Renal cortex interstitium (tissue), 15 donors: ENCODE measurements at places on chromosomes 3 and 15. TPM values are rescaled to one million over a fixed set of nuclear protein-coding genes. Genes with fewer than 3 reads are reported as not detected.

- no peak for DNase-seq
Measured at GRCh38 chr3:161920196-161920595, 423.6 kb downstream of the OTOL1 start.

GRCh38 chr15:60582370-60583036, 103.6 kb upstream of the ICE2 start:
- no peak for DNase-seq

- no peak for DNase-seq
Measured at GRCh38 chr3:156059950-156060501, 60.4 kb upstream of the KCNAB1 start.

DNA sequence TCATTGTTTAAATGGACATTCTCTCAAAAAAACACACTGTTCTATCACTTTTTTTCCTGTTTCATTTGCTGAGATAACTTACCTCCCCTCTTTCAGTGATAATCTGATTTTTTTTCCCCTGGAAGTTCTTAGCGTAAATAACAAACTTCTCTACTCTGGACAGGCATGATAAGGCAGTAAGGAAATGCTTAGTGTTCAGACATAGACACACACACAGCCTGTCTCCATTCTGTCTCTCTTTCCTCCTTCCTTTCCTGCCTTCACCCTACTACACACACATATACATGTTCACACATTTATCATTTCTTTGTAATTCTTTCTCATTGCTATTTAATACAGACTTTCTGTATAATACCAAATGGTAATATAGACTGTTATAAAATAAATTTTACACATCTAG, 470.8 kb upstream of the ROBO1 start:
- no peak for DNase-seq

DNA sequence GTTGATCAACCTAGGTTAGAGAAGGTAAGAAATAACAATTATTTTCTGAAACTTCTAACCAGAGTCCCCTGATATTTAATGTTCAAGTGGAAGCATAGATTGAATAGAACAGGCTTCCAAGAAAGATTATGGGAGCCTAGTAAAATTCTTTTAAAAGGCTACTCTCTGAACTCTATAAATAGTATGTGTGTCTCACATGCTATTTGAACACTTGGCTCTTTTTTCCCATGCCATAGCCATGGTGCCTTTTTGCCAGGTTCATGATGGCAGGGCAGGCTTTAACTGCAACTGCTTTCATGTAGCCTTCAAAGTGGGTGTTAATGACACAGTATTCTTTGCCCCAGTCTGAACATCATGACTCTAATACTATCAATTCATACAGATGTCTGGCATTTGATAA, 22.9 kb upstream of the STRIT1 start:
- no peak for DNase-seq

- DNase-seq = no peak
Measured at GRCh38 chr3:160395297-160395696, 3.7 kb downstream of the IFT80 start.

- no peak for DNase-seq
Measured at GRCh38 chr15:38260077-38260476, 7.4 kb downstream of the SPRED1 start.

DNA sequence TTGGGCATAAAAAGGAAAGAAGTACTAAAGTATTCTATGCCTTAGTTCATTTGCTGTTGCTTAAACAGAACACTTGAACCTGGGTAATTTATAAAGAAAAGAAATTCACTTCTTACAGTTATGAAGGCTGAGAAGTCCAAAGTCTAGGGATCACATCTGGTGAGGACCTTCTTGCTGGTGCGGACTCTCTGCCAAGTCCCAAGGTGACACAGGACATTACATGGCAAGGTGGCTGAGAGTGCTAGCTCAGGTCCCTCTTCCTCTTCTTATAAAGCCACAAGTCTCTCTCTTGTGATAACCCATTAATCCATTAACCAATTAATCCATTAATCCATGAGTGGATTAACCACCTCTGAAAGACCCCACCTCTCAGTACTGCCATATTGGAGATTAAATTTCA, 3.1 kb upstream of the ZBTB38 start:
- no peak for DNase-seq

DNA sequence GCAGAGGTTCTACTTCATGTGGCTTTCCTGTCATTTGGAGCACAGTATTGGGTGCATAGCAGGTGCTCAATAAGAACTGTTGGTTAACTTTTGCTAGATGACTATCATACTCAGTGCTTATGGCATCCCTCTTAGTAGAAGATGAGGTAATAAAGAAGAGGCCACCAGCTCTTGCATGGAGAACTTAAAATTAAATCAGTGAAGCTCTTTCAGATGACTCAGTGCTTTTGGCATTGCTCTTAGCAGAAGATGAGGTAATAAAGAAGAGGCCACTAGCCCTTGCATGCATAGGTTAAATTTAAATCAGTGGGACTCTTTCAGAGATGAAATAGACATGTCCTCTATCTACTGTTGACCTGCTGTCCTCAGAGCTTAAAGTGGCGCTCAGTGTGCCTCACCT, 109.4 kb upstream of the FGF7 start:
- no peak for DNase-seq

DNA sequence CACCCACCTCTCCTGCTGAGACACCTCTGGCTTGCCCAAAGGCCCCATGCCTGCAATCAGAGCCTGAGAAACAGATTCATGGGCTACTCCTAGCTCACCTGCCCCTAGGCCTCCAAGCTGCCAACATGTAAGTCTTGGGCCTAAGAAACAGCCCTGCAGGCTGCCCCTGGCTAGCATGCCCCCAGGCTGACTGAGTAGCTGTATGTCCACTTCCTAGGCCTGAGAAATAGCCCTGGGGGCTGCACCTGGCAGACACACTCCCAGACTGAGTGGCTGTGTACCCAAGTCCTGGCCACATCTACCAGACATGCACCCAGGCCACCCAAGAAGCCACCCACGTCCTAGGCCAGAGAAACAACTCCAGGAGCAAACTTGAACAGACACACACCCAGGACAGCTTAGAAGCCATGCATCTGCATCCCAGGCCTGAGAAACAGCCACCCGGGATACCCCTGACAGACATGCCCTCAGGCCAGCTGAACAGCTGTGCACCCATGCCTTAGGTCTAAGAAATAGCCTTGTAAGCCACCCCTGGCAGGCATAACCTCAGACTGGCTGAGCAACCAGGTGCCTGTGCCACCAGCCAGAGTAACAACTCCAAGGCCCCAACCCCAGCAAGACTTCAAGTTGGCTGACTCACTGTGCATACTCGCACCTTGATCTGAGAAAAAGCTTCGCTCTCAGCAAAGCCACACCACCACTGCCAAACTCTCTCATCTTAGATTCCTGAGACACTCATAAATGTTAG, 12.0 kb upstream of the NRG4 start:
- DNase-seq = no peak

DNA sequence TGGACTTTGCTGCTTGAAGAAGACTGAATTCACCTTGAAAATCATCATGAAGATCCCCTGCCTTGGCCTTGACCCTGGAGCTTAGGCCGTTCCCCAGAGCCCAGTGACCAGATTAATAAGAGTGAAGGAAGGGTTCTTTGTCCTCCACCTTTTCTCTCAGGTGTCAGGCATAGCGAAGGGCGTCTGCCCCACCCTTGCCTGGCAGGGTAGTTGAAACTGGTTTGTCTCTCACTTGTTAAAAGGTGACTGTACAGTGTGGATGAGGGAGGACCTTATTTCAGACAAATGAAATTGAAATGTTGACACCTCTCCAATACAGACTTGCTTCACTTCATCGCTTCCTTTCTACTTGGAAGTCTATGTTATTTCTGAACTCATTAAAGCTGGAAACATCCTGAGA, 223.7 kb upstream of the BHLHE40 start:
- DNase-seq = no peak

GRCh38 chr15:41794081-41794480, 19.8 kb downstream of the MAPKBP1 start:
- no peak for DNase-seq

DNA sequence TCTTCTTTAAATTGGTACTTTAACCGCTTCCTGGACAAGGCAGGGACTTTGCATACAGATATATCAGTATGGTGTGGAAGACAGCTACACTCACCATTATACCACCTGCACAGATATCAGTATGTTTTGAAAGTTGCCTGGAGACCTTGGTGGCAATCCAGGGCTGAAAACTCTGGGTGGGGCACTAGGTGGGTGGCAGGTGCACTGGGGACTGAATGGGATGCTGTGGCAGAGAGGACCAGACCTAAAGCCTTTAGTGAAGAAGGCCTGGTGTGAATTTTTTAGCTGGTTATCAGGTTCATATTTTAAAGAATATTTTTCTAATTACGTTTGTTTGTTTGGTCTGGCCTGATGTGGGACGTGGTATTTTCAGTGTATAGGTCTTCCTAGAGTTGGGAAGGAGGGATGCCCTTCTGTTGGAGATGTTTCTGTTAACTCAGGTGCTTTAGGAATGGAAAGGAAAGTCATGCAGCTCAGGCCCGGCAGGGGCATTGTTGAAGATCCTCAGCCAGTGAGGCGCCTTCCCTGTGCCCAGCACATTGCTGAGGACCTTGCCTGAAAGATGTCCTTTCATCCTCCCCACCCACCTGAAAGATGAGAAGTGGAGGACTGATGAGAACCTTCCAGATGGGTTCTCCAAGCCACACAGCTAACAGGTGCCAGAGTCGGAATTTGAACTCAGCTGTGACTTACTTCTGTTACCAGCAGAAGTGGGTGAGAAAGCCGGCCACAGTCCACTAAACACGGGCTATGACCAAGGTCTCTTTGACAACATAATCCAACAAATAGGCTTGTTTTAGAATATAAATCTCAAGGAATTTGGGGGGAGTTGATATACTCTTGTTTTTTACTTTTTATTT, 77.3 kb downstream of the APBA2 start:
- DNase-seq = no peak

DNA sequence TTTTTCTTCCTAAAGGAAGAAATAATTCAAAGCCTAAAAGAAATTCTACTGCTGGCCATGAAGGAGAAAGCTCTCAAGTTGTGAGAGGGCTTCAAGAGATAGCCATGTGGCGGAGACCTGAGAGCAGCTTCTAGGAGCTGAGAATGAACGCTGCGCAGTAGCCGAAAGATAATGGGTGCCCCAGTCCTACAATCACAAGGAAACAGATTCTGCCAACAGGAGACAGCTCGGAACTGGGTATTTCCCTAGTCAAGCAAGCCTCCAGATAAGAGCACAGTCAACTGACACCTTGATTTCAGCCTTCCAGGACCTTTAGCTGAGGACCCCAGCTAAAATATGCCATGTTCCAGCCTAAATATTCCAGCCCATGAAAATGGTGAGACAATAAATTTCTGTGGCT, 824.1 kb downstream of the FHIT start:
- DNase-seq = no peak

- no peak for DNase-seq
Measured at GRCh38 chr15:49649987-49650386, 29.1 kb downstream of the DTWD1 start.

DNA sequence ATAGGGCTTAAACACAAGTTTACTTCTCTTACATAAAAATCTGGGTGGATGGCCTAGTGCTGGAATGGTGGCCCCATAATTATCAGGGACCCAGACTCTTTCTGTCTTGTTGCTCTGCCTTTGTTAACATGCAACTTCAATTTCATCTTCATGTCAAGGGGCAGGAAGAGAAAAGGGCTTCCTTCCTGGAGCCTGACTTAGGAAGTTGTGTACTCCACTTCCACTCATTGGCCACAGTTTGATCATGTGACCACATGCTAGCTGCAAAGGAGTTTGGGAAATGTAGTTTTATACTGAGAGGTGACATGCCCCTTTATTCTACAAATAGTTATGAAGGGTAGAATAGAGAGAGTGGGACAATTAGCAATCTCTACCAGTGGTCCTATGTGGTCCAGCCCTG, 39.3 kb downstream of the RHCG start:
- DNase-seq = no peak

Gene SEC22C
- polyA plus RNA-seq = 47.5 TPM

Gene IP6K1
- polyA plus RNA-seq = 55.8 TPM

Gene KY
- polyA plus RNA-seq = 1.3 TPM
